IPS DF 19.7 (cell line): ENCODE measurements at places on chromosomes 12 and 14.

GRCh38 chr12:96356831-96357230 lies 43.4 kb downstream of the CDK17 start:
- no peak for DNase-seq

GRCh38 chr12:34600592-34601462 lies 578.5 kb downstream of the ALG10 start:
- no peak for DNase-seq

- no peak for DNase-seq
Measured at GRCh38 chr12:127809275-127809674, 457.7 kb upstream of the TMEM132C start.

GRCh38 chr14:77868552-77869285 lies 68.8 kb downstream of the ADCK1 start:
- no peak for DNase-seq

GRCh38 chr14:76997257-76997970 lies 31.1 kb downstream of the IRF2BPL start:
- no peak for DNase-seq

GRCh38 chr12:110007881-110008280 lies 8.7 kb downstream of the ANKRD13A start:
- DNase-seq: no peak

DNA sequence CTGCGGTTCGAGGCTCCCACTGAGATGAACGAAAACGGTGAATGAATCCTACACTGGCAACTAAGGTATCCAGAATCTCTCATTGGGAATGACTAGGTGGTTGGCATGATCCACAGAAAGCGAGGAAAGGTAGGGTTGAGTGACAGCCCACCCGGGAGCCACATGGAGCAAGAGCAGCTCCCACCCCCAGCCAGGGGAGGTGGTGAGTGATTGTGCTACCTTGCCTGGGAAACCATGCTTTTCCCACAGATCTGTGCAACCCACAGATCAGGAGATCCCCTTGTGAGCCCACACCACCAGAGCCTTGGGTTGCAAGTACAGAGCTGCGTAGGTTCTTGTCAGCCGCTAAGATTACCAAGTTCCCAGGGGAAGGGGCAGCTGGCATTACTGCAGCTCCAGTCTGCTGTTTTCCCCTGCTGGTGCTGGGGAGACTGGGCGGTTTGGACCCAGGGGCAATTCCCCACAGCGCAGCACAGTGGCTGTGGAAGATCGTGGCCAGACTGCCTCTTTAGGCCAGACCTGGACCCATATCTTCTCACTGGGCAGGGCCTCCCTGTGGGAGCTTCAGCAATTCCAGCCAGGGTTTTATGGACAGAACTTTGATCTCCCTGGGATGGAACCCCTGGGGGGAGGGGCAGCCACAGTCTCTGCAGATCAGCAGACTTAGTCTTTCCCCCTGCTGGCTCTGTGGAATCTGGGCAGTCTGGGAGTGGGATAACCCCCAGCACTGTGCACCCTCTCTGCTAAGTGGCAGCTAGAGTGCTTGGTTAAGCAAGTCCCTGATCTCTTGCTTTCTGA lies 44.6 kb upstream of the PPP4R3A start:
- DNase-seq: no peak

- no peak for DNase-seq
Measured at GRCh38 chr12:113470871-113471618, 626 bp downstream of the LHX5 start.

DNA sequence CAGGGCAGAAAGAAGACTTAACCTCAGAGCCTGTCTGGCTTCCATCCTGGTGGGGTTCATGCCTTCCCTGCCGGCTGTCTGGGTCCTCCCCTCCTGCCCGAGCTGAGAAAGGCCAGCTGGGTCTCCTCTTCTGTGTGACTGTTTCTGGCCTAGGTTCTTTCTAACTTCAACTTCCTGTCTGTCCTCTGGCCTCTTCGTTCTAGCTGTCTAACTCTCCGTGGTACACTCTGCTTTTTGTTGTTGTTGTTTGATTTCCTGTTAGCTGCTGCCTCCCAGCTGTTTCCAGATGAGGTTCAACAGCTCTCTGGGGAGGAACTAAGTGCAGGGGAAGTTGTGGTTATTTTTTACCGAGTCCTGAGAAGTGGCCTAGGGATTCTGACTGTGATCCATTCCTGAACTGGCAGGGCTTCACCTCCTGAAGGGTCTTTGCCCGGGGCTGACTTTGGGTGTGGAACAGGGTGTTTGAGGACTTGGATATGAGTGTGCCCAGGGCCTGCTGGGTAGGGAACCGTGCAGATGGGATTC lies 3.2 kb downstream of the MLXIP start:
- no peak for DNase-seq

- no peak for DNase-seq
Measured at GRCh38 chr12:68440068-68440581, 108.0 kb upstream of the MDM1 start.

- DNase-seq: no peak
Measured at GRCh38 chr12:69066492-69067373, 133.8 kb upstream of the CPM start.

DNA sequence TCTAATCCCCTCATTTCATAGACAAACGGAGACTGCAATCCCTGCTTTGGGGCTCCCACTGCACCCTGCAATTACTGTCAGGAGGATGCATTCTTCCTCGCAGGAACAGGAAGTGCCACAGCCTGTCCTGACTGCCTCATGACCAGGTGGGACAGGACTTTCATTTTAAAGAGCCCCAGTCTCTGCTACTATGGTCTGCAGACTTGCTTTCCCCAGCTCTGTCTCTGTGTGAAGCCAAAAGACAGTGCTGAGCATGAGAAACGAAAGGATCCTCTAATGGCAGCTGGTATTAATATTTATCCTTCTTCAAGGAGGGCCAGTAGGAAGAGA lies 60.0 kb upstream of the PNMA1 start:
- no peak for DNase-seq

- no peak for DNase-seq
Measured at GRCh38 chr14:54138024-54138353, 181.4 kb upstream of the BMP4 start.

GRCh38 chr14:51978681-51979085 lies 10.7 kb upstream of the RTRAF start:
- DNase-seq: no peak

DNA sequence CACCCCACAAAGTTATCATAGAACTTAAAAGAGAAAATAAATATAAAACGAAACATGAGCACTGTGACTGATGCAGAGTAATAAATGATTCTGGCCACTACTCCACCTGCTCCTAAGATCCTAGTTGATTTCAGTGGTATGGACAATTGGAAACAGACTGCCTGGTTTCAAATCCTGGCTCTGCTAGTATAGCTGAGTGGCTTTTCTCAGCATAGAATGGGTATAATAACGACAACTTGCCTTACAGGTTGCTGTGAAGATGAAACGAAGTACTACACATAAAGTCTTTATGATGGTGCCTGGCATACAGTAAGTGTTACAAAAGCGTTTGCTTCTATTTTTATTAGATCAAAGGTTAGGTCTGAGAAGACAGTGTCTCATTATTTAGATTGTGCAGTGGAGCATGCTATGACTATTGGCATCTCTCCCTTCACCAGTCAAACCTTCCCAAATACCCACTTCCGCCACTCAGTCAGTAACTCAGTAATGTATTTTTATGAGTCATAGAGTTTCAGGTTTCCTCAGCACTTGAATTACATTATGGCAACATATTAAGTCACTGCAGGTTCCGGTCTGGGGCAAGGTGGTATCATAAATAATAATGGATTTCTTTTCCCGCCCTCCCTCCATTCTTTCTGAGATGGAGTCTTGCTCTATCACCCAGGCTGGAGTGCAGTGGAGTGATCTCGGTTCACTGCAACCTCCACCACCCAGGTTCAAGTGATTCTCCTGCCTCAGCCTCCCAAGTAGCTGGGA lies 29.7 kb upstream of the NR2C1 start:
- no peak for DNase-seq

DNA sequence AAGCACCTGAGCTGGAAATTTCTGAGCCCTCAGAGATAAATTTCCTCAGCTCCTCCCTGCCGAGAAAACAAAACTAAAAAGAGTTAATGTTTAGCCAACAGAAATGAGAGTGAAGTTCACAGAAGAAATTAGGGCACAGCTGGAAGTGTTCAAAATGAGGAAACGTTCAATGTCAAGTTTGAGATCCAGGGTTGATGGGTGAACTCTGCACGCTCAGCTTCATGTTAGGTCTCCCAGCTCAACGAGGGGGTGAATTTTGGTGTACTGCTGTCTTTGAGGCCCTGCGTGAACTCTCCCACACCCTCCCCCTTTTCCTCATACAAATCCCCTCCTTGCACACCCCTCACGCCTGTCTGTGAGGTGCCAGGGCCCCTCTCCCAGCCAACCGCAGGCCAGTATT lies 13.3 kb upstream of the OAS3 start:
- no peak for DNase-seq
